SJSA1 (cell line): ENCODE measurements at places on chromosomes 3 and 15.

- H3K27me3 ChIP-seq = peaks cover 4% of the 10 kb centered on the region
- H3K36me3 ChIP-seq = no peaks in the 10 kb centered on the region
- no peaks in the 10 kb centered on the region for H3K4me1 ChIP-seq
Measured at GRCh38 chr15:58040150-58040549, 25.4 kb downstream of the ALDH1A2 start.

DNA sequence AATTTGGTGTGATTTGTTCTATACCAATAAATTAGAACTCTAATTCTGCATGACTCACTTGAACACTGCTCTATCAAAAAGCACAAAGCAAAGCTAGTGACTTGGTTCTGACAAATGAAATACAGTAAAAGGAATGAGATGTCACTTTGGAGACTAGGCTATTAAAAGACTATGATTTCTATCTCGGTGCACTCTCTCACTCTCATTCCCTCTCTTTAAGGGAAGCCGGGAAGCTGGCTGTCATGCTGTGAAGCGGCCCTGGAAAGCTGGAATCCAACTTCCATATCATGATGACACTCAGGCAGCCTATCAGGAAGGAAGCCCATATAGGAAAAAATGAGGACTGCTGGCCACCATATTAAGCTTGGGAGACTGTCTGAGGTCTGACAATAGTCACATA, 590.1 kb upstream of the CBLB start:
- no peaks in the 10 kb centered on the region for H3K36me3 ChIP-seq
- H3K27me3 ChIP-seq = no peaks in the 10 kb centered on the region
- no peaks in the 10 kb centered on the region for H3K4me1 ChIP-seq
- H3K4me3 ChIP-seq = no peak overlapping the region
- H3K27ac ChIP-seq = no peak overlapping the region

GRCh38 chr15:67175643-67176071, 78.8 kb downstream of the AAGAB start:
- no peak overlapping the region for H3K27ac ChIP-seq
- H3K4me1 ChIP-seq = peaks cover 48% of the 10 kb centered on the region
- no peak for DNase-seq
- no peaks in the 10 kb centered on the region for H3K27me3 ChIP-seq

- H3K36me3 ChIP-seq = no peaks in the 10 kb centered on the region
- H3K4me1 ChIP-seq = peaks cover 62% of the 10 kb centered on the region
- no peak overlapping the region for H3K4me3 ChIP-seq
- DNase-seq = peak; percentile 95
- H3K27me3 ChIP-seq = no peaks in the 10 kb centered on the region
Measured at GRCh38 chr15:100721758-100722550, 119.6 kb downstream of the ASB7 start.
